ENCODE measurements at places on chromosomes 12 and 14.

- DNase-seq, result no peak
These were observed 25.1 kb downstream of the GTSF1 start for GRCh38 chr12:54448344-54448743.

- DNase-seq, result no peak
These were observed 39.6 kb downstream of the BRMS1L start for GRCh38 chr14:35865611-35866324.

DNA sequence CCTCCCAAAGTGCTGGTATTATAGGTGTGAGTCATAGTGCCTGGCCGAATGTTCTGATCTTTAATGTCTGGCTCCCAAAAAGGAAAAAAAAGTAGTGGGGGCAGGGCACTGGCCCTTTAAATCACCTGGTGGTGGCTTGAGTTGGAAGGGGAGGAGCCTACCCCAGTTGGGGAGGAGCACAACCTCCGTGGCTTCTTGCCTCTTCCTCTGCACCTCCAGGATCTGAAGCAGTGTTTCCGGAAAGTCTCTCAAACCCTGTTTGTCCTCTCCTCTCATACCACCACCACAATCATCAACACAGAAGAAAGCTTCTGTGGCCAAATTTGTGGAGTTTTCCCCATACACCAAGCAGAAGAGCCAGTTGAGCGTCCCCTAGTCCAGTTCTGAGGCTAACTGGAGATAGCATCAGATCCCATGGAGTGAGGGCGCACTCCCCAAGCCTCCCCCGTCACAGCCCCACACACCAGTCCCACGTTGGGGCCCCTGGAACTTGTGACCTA is 24.3 kb upstream of the RCOR1 start:
- peak; percentile 41 for DNase-seq

GRCh38 chr12:13691598-13691997 is 289.8 kb downstream of the GRIN2B start:
- no peak for DNase-seq

GRCh38 chr12:12807970-12808702 is 5.0 kb upstream of the DDX47 start:
- DNase-seq, result peak; percentile 19

DNA sequence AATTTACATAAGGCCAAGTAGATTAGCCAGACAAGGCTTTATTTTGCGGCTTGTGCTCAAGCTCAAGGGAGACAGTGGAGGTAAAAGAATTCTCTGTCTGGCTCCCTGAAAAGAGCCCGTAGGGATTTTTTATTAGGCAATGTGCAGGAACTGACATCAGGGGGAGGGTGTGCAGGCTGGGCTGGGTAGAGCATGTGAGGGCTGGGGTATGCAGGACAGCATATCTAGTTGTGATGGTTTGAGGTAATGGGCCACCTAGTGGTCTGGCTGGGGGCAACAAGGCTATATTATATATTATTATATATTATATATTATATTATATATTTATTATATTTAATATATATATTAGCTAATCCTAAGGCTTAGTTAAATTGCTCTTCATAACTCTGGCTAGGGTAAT is 102.1 kb downstream of the TMEM117 start:
- no peak for DNase-seq

DNA sequence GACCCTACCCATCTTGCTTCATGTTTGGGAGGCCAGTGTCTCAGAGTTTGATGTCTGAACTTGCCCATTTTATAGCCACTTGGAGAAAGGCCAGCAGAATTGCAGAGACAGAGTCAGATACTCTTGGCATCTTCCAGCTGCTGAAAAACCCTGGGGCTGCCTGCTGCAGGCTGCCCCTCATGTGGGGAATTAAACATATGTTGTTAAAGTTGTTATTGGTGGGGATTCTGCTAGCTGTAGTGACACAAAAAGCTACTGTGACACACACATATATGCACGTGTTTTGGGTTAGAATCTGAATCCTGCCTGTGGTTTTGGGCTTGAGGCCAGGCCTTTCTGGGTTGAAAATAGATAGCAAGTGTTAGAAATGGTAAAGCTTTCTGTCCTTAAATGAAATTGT is 1288.4 kb downstream of the AACS start:
- DNase-seq, result no peak

DNA sequence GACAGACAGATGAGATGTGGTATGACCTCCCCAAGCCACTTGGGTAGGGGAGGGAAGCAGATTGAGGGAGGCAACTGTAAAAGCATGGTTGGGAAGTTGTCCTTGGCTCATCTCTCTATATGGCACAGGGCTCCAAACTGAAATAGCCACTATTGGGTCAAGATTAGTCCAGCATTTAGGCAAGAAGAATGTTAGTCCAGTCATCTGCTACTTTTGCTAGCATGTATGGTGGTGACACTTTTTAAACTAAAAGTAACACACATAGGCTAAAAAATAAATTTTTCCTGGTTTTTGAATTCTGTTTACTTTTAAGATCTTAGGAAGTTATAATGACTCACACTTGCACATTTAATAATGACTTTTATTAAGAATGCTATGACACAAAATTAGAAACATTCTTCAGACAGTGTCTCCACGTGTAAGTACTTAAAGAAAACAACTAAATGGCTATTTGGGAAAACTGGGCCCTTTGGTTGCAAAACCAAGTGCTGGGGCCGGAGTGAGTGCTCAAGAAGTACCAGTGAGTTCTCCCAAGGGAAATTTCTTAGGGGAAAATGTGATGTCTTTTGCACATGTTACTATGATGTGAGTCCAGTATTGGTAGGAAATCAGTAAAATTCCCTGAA is 179.1 kb upstream of the HIF1A start:
- no peak for DNase-seq

- no peak for DNase-seq
These were observed 80.0 kb upstream of the PTPRQ start for GRCh38 chr12:80364056-80364455.

GRCh38 chr14:68111853-68112270 is 292.3 kb downstream of the RAD51B start:
- DNase-seq, result no peak

DNA sequence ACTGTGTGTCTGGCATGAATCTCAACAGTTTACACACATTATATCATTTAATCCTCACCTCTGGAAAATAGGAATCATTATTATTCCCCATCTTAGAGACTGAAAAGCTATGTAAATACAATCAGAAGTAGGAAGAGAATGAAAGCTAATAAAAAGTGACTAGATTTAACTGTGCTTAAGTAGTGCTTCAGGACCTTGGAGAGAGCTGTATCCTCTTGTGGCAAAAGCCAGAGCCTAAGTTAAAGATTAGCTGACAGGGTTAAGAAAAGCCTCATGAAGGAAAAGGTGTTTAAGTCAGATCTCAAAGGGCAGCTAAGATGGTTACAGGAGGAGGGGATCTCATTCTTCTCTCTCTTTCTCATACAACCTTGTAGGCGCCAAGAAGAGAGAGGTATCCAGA is 65.3 kb upstream of the TMEM233 start:
- no peak for DNase-seq

GRCh38 chr14:85239791-85240190 is 290.2 kb upstream of the FLRT2 start:
- no peak for DNase-seq

DNA sequence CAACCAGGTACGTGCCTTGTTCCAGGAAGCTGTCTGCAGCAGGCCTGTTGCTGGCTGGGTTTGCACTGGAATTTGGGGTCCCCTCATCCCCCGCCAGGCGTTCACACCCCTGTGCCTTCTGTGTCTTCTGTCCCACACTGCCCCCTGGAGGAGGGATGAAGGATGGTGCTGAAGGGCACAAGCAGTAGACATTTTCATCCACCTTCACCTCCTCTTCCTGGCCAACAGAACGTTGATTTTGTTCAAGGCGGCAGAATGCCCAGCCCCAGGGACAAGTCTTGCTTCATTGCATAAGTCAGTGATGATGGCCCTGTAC is 122.1 kb downstream of the CALM1 start:
- peak; percentile 32 for DNase-seq
